ENCODE measurements at places on chromosomes 16 and 17.

- DNase-seq: no peak
Observed at GRCh38 chr16:3878610-3879009, 1.9 kb downstream of the CREBBP start.

DNA sequence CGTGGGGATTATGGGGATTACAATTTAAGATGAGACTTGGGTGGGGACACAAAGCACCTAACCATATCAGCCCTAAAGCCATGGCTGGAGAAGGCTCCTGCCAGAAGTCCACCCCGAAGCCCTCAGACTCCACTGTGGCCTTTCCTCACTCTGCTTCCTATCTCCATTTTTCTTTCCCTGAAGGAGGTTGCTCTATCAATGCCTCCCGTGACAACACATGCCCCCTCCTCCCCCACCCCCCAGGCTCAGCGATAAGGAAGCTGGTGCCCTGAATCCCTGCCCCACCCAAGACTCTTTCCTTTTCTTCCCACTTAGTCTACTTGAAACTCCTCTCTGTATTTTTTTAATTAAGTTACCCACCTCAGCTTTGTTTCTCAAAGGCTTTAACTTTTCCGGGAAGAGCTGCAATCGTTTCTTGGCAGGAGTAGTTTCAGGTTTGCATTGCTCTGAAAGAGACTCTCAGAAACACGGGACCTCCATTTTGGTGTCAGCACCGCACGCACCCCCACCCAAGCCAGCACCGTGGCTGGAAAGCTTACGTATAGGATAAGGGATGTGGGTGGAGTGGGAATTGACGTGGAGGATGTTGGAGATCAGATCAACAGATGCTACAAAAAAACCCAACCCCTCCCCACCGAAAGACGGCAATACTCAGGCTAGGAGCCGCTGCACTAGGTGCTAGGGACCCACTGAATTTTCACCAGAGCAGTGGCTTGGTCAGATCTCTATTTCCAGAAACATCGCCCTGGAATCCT, 15.2 kb upstream of the CA4 start:
- DNase-seq: no peak

- DNase-seq: no peak
Observed at GRCh38 chr17:55212880-55213279, 51.9 kb upstream of the HLF start.

GRCh38 chr17:34719569-34719968, 140.2 kb downstream of the TMEM132E start:
- DNase-seq: no peak

- no peak for DNase-seq
Observed at GRCh38 chr17:45430738-45431530, 1.7 kb downstream of the ARHGAP27 start.

DNA sequence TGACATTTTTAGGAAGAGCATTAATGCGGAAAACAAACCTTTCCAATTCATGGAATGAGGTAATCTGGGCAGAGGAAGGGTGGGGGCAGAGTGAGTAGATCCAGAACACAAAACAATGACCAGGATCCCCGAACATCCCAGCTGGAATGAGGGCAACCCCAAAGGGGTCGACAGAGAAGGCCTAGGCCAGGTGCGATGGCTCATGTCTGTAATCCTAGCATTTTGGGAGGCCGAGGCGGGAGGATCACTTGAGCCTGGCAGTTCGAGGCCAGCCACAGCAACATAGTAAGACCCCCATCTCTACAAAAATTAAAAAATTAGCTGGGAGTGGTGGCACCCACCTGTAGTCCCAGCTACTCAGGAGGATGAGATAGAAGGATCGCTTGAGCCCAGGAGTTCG, 64.7 kb downstream of the ZFHX3 start:
- DNase-seq: no peak

DNA sequence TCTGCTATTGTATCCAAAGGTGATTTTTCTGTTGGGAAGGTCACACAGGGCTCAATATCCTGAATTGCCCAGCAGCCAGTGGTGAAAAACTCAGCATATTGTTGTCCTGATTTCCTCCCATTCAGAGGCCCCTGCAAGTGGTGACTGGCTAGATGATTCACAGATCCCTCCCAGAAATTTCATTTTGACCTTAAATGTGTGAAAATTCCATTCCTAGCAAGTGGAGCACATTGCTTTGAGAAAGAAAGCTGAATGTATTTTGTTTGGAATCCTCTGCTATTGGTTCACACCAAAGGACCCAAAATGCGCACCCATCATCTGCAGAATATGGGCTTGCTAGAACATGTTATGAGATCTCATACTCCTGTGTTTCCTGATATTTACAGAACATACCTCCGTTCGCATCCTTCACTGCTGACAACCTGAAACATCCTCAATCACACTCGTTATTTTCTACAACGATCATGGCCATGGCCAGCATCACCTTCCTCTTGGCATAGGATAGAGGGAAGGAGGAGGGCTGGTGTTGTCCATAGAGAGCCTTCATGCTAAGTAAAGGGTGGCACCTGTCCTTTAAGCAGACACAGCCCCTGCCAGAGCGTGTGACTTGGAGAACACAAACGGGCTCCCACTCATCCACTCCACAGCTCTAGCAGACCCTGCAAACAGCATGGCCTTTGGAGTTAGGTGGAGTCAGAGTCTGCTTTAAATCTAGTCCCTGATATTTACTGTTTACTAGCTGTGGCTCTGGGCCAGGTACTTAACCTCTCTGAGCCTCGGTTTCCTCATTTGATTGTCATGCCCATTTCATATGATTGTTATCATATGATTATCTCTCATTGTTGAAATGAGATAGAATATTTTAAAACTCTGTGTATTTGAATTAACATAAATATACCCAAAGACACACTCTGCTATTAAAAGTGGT, 30.4 kb upstream of the NFAT5 start:
- no peak for DNase-seq

GRCh38 chr17:44132275-44132821, 8.9 kb upstream of the HDAC5 start:
- DNase-seq: no peak

DNA sequence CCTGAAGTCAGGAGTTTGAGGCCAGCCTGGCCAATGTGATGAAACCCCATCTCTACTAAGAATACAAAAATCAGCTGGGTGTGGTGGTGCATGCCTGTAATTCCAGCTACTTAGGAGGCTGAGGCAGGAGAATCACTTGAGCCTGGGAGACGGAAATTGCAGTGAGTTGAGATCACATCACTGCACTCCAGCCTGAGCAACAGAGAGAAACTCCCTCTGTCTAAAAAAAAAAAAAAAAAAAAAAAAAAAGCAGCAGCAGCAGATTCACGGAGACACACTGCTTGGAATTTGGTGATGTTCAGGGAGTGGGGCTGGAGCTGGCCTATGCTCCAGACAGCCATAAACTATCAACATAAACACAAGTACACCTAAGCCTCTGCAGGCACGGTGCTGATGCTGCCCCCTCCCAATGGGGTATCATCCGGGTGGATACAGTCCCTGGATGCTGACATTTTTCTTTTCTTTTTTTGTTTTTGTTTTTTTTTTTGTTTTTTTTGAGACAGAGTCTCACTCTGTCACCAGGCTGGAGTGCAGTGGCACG, 39.6 kb upstream of the RHOT1 start:
- no peak for DNase-seq

DNA sequence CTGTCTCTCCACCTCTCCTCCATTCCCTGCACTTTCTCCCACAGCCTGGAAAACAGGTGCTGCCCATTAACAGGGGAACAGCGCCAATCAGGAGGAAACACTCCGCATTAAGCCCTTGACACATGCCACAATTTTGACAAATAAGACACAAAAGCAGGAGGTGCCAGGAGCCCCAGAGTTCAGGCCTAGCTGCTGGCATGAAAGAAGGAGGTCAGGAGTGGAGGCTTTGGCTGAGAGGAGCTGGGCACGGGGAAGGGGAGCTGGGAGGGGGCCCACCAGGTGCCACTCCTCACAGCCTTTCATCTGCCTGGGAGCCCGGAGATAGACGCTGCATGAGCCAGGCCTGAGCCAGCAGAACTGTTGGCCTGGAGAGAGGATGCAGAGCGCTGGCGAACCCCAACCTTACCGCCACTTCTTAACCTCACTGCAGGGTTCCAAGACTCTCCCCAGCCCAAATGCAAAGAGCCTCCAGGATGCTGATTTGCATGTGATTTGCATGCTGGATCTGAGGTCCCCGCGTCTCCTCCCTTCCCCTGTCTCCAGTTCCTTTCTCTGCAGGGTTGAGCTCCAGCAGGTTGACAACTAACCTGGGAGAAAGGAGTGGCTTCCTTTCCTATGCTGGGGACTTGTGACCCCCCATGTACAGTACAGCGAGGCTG, 139.8 kb upstream of the SDK2 start:
- DNase-seq: no peak

- DNase-seq: no peak
Observed at GRCh38 chr16:19130852-19131824, 17.4 kb downstream of the ITPRIPL2 start.

DNA sequence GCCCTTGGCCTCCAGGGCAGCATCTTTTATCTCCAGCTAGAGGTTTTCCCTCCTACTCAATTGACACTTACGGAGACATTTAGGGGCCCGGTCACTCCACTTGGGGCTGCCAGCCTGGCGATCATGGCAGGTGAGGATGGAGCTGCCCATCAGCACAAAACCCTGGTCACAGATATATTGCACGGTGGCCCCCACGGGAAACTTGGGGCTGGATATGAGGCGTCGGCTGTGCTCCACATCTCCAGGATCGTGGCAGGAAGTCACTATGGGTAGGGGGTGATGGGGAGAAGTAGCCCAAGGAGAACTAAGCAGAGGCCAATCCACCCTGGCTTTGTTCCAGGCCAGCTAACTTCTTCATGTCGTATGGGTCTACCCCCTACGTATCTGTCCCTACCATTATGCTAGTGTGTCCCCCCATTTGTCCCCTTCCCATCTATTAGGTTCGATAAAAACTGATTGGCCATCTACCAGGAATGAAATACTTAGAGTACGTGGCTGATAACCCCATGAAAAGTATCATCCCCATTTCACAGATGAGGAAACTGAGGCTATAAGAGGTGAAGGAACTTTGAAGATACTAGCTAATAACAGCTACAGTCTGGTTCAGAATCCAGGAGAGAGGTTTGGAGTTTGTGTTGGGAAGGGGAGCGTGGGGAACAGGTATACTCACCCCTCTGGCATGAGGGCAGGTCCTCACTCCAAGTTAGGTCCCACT, 6.1 kb upstream of the PHF12 start:
- no peak for DNase-seq

DNA sequence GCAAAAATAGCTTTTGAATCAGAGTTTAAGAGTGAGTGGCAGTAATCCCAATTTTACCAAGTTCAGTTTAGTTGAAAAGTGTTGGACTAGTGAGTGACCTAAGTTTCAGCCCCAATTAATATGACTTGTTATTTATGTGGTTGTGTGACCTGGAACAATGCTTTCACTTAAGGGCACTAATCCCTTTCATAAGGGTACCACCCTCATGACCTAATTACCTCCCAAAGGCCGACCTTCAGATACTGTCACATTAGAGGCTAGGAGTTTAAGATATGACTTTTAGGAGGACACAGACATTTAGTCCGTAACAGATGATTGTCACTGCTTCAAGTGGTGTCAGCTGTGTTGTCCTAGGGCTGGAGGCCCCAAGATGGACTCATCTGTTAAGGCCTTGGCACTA, 190.0 kb downstream of the IRX3 start:
- DNase-seq: no peak

DNA sequence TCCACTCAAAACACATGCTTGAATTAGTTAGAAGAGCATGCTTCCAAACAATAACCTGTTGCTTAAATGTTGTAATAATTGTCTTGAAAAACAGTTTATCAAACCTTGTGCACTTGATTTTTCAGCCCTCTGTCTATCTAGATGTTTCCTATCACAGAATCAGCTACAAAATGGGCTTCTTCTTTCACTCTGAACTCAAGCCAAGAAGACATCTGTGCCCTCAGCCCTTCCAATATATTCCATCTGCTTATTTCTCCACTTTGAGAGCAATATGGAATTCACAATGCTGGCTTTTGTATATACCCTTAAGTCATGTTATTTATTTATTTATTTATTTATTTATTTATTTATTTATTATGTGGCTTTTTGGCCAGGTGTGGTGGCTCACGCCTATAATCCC, 234.2 kb downstream of the TOX3 start:
- DNase-seq: no peak

DNA sequence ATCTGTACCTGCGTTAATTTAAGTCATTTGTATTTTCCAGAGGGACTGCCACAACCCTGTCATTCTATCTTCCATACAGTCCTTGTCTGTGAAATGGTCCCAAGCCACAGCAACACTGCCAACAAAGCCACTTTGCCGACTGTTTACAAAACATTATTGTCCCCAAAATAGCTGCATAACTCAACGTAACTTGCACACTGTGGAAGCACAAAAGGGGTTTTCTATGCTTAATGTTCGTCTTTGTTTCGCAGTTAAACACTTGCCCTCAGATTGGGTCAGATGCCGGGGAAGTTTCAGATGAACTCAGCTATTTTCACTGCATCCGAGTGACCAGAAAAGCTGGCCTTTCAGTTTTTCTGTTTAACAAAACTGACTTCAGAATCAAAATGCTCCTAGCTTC, 4.6 kb downstream of the SEC14L5 start:
- no peak for DNase-seq

- no peak for DNase-seq
Observed at GRCh38 chr16:27952811-27953210, 110.7 kb downstream of the GSG1L start.

DNA sequence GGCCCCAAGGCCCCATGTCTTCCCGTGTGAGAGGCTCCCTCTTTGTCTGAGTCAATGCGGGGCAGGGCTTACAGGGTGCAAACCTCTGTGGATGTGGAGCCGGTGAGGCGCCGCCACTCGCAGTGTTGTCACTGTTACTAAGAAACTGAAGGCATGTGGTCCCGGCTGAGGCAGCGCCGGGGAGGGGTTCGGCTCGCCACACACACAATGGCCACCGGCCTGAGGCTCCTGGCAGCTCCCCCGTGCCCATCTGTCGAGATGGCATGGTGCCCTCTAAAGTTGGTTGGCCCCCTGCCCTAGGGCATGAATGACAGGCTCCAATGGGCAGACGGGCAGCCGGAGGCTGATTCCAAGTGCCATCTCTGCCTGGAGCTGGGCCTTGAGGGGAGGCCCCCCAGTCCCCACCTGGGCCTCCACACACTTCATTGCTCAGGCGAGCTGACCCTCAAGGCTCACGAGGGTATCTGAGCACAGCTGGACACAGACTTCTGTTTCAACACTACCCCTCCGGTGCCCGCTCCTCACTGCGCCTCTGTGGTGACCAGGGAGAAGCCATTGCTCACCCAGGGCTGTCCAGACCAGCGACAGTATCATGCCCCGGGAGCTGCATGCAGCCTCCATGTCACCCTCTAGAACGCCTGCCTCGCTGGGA, 137.2 kb downstream of the C16orf78 start:
- no peak for DNase-seq

GRCh38 chr17:48207776-48208544, 100.4 kb downstream of the SNX11 start:
- DNase-seq: no peak

- no peak for DNase-seq
Observed at GRCh38 chr17:56203430-56203829, 50.2 kb downstream of the ANKFN1 start.

GRCh38 chr17:51128076-51128475, 7.4 kb upstream of the SPAG9 start:
- DNase-seq: no peak

DNA sequence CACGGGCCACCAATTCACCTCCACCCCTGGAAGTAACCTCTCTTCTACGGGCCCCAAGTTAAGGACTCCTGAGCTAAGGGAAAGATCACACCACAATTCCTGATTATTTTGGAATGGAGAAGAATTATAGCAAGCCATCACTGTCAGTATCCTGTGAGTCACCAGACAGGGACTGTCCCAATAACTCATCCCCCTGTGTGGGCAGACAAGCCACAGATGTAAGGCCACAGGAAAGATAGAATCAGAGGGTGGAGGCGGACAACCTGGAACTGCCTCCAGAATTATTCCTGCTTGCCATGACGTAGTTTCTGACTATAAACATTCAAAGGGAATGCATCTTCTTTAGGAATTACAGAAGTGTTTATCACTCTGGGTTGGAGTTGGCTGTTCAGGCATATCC, 5.8 kb upstream of the MYO1D start:
- no peak for DNase-seq
